Activated naive CD4-positive, alpha-beta T cell treated with anti-CD3 and anti-CD28 coated beads for 36 hours (primary cell): ENCODE measurements at places on chromosomes 4 and X. TPM values are rescaled to one million over a fixed set of nuclear protein-coding genes. Genes with fewer than 3 reads are reported as not detected.

GRCh38 chr4:138611017-138611416 is 368.9 kb upstream of the SLC7A11 start:
- H3K4me3 ChIP-seq, result no peak overlapping the region
- DNase-seq, result no peak
- no peaks in the 10 kb centered on the region for H3K4me1 ChIP-seq

GRCh38 chr4:144310535-144310934 is 170.0 kb upstream of the GYPA start:
- no peak for DNase-seq
- H3K4me3 ChIP-seq, result no peak overlapping the region
- H3K27me3 ChIP-seq, result no peaks in the 10 kb centered on the region
- H3K36me3 ChIP-seq, result peaks cover 3% of the 10 kb centered on the region

GRCh38 chrX:124555036-124555595 is 208.8 kb downstream of the SH2D1A start:
- no peak overlapping the region for H3K27ac ChIP-seq
- H3K36me3 ChIP-seq, result no peaks in the 10 kb centered on the region
- no peaks in the 10 kb centered on the region for H3K4me1 ChIP-seq
- no peak for DNase-seq
- H3K4me3 ChIP-seq, result no peak overlapping the region

- DNase-seq, result no peak
- H3K36me3 ChIP-seq, result no peaks in the 10 kb centered on the region
- no peak overlapping the region for H3K27ac ChIP-seq
- no peaks in the 10 kb centered on the region for H3K27me3 ChIP-seq
- no peak overlapping the region for H3K4me3 ChIP-seq
These were observed 223.2 kb downstream of the PCDH7 start for GRCh38 chr4:30943356-30943755.

The BST1 gene
- 0.74 TPM for total RNA-seq

The ZIC3 gene
- total RNA-seq, result not detected

The TKTL1 gene
- total RNA-seq, result not detected

The MAGEA2B gene
- total RNA-seq, result not detected
